Ovary (tissue), 10 donors: ENCODE measurements at places on chromosomes 6 and 20.
A peak's percentile ranks its signal among the peaks of the same experiment; 100 is the strongest.

- no peak for DNase-seq
Measured at GRCh38 chr20:22226849-22227700, 357.3 kb downstream of the FOXA2 start.

DNA sequence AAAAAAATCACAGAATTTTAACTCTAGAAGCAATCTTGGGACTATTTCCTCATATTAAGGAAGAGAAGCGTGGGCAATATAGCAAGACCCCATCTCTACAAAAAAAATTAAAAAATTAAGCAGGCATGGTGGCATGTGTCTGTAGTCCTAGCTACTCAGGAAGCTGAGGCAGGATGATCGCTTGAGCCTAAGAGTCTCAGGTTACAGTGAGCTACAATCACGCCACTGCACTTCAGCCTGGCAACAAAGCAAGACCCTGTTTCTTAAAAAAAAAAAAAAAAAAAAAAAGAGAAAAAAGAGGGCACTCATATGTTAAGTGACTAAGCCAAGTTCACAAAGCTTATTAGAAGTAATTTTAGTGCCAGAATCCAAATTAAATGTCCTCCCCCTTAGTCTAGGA lies 100.8 kb downstream of the SESN1 start:
- no peak for DNase-seq

GRCh38 chr6:45574014-45574461 lies 196.3 kb upstream of the SUPT3H start:
- DNase-seq, result no peak

DNA sequence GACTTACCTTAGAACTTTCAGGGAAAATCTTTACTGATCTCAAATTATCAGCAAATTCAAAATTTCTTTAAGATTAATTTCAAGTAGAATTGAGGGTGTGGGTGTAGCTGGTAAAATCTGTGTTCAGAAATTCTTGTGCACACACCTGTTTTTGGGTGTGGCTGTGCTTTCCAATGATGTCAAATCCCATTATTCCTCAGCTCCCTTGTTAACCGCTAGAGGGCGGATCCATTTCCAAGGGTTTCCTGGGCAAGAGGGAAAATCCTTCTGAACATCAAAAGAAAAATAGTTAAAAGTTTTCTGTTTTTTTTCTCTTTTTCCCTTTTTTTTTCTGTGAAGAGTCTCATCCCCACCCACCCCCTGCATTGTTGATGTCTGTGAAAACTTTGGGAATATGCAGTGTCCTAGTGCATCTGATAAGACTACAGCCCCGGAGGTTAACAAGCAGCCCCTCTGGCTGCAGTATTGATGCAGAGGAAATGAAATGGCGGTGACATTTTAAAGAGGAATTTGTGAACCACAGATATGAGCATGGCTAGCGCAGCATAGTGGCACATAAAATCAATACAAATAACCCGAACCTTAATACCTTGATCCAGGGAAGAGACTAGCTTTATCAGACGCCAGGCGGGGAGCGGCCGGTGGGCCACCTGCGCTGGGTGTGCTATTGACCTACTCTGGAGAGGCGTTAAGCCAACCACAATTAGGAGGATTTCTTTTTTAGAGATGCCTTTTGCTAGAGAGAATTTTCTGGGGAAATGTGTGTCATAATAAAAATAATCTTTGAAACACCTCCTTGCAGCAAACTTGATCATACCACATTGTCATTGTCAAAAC lies 130.9 kb downstream of the FOXA2 start:
- DNase-seq, result no peak

- no peak for DNase-seq
Measured at GRCh38 chr20:18686696-18687095, 98.8 kb downstream of the DTD1 start.

DNA sequence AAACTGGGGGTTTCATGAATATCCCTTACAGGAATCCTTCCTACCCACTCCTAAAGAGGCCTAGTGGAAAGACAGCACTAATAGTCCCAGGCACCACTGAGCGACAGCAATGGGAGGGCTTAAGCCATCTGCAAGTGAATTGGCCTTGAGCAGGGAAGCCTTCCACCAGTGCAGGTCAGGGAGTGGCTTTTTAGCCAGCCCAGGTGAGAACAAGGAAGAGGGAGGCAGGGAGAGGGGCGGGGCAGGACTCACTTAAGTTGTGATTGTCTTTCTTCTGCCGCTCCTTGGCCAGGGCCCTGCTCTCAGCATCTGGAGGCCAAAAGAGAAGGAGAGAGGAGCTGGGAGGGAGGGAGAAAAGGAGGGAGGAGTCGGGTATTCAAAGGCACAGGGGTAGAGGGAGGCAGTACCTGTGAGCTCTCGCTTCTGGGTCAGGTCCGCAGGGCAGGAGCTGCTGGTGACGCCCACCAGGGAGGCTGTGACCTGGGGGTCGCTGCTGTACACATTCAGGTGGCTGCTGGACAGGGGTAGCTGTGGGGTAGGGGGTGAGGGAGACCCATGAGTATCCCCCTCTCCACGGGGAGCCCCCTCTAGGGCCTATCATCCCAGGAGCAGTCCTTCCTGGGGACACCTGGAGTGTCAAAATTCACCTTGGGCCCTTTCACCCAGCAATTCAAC lies 47.8 kb downstream of the TFEB start:
- no peak for DNase-seq

DNA sequence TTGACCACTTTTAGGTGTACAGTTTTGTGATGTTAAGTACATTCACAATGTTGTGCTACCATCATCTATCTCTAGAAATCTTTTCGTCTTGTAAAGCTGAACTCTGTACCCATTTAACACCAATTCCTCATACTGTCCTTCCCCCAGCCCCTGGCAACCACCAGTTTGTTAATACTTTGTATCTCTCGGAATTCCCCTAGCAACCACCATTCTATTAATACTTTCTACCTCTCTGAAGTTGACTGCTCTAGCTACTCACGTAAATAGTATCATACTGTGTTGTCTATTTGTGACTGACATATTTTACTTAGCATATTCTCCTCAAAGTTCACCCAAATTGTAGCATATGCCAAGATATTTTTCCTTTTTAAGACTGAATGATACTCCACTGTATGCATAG lies 82.3 kb upstream of the CLDN20 start:
- no peak for DNase-seq

- no peak for DNase-seq
Measured at GRCh38 chr6:11731423-11731822, 47.2 kb downstream of the ADTRP start.

GRCh38 chr6:21887231-21888185 lies 294.0 kb downstream of the SOX4 start:
- DNase-seq, result peak; percentile 58

GRCh38 chr6:159582736-159583135 lies 110.3 kb downstream of the SOD2 start:
- DNase-seq, result no peak
